NCI-H748 treated with DMSO at 0.1 percent for 48 hours (cell line): ENCODE measurements at places on chromosomes 5 and 9.
A peak's percentile ranks its signal among the peaks of the same experiment; 100 is the strongest.

GRCh38 chr9:223152-223551 lies 8.5 kb downstream of the DOCK8 start:
- DNase-seq, result no peak

DNA sequence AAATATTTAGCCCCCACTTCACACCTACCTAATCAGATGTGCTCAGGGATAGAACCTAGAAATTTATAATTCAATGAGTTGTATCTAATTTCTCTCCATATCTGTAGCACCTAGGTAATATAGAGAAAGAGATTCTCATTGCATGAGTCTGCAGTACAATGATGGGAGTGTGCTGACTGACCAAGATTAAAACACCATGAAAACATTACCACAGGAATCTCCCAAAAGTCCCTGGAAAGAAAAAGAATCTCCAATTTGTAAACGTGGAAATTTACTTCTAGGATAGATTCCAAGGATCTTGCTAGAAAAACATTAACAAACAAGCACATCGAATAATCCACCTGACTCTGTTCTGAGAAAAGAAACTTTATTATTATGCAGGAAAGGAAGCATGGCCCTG lies 45.0 kb upstream of the DMRTA1 start:
- no peak for DNase-seq

DNA sequence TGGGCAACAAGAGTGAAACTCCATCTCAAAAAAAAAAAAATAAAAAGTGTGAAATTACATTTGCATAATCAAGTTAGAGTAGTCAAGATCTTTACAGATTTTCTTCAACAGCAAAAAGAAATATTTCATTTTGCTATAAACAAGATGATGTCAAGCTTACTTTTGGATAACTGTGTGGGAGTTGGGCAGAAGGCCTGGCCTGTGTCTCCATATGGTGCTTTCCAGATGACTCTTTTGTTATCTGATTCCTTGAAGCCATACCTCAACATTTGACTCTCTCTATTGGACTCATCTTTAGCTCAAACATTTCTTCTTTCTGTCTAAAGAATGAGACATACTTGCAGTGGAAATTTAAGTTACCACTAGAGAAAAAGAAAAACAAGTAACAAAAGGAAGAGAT lies 246.8 kb downstream of the MSX2 start:
- DNase-seq, result no peak

DNA sequence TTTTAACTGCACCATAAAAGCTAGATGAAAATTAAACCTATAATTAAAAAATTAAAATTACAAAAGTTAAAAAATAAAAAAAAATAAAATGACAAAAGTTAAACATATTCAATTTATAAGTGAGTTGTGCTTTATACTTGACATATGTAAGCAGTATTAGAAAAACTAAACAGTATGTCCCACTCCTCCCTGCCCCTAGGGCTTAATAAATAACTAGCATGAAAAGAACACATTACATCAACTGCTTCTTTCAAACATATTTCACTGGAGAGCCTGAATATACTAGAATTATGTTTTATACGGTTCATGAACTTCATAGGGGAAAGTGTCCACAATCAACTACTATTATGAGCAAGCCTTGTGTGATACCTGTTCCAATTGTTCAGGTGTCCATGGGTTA lies 47.6 kb downstream of the ECPAS start:
- DNase-seq, result no peak

DNA sequence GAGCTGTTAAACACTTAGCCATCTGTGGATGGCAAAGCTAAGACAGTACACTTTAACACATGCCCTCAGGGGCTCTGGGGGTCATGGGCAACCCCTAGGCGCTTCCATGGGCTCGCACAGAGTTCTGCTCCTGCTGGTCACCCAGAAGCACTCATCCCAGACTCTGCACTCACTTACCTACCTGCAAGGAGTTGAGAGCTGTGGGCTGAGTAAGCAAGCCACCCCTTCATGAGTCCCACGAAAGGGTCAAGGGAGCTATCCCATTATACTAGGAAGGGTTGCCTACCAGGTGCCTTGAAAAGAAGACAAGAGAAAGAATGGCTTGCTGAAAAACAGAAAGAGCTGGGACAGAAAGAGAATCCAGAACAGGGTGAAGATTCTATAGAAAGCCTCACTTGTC lies 72.4 kb downstream of the CFAP95 start:
- DNase-seq, result no peak

GRCh38 chr5:176959051-176959450 lies 47.5 kb downstream of the UIMC1 start:
- peak; percentile 32 for DNase-seq
